M059J (cell line): ENCODE measurements at places on chromosomes 1 and 21.

DNA sequence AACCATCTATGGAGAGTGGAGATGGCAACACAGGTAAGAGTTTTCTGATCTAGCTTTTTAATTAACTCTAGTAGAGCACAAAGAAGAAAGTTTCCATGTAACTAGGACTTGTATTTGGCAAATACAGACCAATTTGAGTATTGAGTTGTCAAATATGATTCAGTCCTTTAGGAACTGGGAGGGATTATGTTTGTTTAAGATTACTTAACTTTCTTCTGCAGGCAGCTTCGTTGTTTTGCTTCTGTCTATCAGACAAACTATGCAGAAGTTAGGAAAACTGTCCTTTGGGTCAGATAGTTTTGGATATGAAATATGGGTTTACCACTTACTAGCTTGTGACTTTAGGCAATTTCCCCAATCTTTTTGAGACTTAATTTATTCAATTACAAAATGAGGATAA, 111.8 kb downstream of the POU2F1 start:
- DNase-seq = no peak

DNA sequence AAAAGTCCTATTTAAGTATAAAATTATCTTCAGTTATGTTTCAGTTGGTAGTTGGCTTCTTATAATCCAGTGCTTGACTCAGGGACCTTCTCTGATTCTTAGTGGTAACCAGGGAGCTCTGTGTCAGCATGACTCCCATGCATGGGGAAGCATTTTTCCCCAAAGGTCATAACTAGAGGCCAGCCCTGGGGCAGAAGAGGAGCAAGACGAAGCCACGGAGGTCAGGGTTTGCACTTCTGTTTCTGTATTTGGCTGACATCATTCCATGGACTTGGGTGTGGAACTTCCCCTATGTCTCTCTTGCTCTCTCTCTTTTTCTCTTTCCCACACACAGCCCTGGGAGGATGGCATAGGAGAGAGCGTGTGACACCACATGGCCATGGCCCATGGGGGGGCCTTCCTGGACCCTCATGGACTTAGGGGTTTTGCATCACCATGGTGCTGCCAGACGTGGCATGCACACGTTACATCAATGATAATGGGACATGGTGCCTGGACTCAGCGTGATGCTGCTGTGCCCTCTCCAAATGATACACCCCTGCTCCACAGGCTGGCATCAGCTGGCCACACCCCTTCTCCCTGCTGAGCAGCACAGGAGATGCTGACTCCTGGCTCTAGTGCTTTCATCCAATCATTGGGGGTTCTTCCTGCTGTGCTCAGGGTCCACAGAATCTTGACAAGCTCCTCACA, 260.5 kb downstream of the KCNJ6 start:
- DNase-seq = peak; percentile 56

- DNase-seq = peak; percentile 17
Measured at GRCh38 chr1:224292419-224292818, 37.6 kb downstream of the NVL start.

- no peak for DNase-seq
Measured at GRCh38 chr1:28239004-28239403, 3.1 kb downstream of the ATP5IF1 start.

GRCh38 chr1:204106825-204107224, 33.9 kb downstream of the SOX13 start:
- DNase-seq = no peak

DNA sequence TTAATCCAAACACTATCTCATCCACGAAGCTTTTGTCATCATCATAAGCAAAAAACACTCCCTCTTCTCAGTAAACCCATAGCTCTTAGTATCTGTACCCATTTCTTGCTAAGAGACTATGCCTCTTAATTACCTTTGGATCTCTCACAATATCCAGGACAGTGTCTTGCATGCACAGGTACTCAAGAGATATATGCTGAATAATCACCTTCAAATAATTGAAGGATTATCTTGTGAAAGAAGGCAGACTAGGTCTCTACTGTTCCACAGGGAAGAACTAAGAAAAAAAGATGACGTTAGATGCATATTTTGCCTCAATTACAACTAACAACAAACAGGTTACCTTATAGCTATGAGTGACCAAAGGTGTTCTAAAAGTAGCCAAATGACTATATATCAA, 11.5 kb downstream of the FOXJ3 start:
- no peak for DNase-seq

- no peak for DNase-seq
Measured at GRCh38 chr1:95230768-95231191, 3.2 kb upstream of the RWDD3 start.

DNA sequence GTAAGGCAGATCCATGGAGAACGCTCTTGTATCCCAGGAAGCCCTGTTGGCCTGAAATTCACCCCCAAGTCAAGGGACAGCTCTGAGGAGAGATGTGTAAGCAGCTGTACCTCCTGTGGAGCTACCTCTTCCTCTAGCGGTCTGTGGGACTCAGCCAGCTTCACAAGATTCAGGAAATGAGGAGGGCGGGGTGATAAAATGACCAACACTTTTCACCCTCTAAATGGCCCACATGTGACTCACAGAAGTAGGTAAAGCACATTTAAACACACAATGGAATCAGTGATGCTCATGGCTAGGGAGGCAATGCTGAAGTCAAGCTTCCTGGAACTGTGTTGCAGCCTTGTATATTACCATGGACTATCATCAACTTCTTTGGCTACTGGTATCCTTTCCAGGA, at the start of gene SH2D1B:
Gene SH2D1B, minus strand, starts transcription at position 135 of the 400 bp plus-strand sequence. Its CDS starts 120 bp downstream, at position 15.
- DNase-seq = peak; percentile 80

DNA sequence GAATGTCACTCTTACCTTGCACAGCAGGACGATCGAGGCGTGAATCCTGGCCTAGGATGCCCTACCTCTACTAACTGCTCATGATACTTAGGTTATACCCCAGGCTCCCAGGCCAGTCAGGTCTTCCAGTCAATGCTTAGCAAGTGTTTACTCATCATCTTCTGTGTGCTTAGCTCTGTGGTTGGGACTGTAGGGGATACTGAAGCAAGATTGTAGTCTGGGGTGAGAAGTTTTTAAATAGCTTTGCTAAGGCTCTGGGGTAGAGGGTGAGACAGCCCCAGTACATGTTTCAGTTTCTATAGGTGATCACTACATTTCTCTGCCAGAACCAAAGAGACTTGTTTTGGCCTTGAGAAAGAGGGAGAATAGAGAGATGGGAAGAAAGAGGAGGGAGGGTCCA, 250.8 kb upstream of the KIAA0040 start:
- DNase-seq = no peak

DNA sequence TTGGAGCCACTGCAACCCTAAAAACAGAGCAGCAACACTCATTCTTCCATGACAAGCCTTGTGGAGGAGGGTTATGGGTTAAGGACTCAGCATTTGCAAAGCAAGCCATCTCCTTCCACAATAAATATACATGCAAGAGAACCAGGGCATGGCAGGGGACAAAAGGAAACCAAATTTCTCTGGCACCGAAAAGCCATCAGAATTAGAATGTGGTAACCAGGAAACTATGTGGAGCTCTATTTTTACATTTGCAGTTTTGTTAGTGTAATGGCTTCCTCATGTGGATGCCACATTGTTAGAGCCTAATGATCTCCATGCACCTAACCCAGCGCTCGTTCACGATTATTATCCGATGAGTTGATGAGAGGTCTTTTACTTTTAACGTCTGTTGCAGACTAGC, 91.7 kb downstream of the NAV1 start:
- no peak for DNase-seq

DNA sequence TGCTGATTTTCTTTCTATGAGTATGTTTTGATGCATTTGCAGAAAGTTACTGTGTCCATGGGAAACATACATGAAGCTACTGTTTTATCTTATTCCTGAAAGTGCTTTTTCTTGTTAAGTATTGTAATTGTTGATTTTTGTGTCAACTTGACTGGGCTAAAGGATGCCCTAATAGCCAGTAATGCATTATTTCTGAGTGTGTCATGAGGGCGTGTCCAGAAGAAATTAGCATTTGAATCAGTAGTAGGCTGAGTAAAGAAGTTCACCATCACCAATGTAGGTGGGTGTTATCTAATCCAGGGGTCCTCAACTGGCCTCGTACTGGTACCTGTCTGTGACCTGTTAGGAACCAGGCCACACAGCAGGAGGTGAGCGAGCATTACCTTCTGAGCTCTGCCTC, 760.2 kb downstream of the PLA2G4A start:
- DNase-seq = no peak

DNA sequence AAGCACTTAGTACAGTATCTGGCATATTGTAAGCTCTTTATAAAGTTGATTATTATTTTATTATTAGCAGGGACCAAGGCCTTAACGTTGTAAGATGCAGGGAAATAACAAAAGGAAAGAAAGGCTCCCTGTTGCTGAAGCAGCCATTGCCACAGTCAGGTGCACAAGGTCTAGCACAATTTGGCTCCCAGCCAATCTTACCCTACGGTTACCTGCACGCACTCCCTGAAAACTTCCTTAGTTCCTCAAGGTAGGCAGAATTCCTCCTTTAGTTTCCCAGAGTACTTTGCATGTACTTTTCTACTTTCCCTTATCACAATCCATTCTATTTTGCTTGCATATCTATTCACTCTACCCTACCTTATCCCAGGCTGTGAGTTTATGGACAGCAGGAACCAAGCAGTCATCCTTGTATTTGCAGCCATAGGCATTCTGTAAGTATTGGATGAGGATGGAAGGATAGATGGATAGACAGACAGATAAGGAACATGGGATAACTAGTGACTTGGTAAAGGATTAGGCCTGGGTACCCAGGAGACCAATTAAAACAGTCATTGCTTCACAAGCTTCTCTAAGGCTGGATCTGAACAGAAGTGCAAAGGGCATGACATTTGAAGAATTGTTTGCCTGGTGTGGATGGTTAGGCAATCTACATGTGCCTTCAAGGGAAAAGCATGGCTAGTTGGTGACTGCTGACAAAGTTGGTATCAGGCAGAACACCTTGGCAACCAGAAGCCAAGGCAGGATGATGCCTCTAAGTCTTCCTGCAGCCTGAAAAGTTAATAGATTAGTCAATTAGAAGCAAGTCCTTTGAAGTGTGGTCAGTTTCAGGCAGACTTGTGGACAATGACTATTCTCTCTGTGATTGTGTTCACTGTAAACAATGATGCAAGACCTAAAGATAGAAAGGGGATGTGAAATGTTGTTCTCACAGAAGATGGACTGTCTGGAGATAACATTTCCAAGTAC, 20.8 kb upstream of the JAK1 start:
- peak; percentile 44 for DNase-seq

DNA sequence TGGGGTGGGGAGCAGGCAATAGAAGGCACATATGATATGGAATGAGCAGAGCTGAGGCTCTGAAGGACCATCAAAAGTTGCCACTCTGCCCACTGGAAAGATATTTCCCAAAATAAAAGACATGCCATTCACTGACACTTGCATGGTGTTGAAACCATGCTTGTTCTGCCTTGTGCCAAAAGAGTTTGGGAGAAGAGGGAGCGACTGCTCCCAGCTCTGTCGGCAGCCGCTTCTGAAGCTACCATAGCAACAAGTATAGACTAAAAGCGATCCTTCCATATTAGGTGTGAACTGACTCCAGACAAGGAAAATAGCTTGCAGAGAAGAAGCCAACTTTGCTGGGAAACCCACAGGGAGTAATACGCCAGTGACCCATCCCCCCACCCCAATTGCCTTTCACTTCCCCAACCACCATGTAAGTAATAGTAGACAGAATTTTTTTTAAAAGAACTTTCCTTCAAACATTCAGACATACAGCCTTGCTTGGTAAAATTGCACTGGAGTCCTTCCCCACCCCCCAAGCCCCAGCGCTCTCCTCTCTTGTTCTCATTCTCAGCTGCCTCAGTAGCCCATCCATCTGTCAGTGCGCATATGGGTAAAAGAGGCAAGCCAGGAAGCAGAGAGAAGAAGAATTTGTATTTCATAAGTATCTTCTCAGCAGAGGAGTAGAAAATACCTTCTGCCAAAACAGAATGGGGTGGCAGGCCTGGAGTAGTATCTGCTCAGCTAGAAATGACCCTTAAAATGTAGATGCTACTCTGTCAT, 263.7 kb downstream of the OMA1 start:
- no peak for DNase-seq

DNA sequence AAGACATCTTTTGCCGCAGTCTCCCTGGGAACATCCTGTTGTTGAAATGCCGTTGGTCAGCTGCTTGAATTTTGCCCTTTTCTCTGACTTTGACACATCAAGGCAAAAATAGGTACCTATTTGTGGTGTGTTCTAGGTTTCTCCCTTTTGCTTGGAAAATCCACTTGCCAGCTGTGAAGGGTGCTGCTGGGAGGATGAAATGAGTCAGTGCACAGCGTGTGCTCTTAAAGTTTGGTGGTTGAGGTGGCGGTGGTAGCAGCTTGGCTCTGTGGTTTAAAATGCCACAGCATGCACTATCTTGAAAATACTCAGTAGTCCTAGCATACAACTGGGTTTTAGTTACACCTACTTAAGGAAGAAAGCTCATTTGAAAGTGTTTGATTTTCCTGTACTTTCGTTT, 183.8 kb downstream of the DHRS3 start:
- peak; percentile 93 for DNase-seq

DNA sequence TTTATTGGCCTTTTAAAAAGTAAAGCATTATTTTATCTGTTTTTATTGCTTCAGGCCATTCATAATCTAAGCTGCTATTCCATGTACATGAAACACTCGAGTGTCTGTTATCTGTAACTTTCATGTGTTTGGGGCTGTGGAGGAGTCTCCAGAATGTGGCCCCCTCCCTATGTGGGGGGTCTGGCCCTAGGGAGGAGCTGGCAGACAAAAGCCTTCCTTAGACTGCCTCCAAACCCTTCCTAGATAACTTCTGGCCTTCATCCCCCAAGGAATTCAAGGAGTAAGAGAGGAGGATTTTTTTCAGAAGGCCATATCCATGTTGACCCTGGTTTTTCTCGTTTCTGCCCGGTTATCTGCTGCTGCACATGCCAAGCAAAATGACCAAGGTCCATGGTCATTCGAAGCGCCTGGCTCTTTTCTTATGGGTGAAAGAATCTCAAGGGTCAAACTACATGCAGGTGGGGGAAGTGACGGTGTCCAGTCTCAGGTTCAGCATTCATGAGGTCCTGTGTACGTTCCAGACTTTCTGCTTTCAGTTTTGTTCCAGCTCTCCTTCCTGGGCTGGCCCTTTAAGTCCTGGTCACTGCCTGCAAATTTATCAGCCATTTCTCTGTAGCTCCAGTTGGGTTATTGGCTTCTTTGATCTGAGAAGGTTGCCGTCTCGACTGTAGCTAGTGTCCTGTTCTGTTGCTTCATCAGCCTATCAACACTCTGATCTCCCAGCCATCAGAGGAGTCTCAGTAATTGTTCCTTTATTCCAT, 8.3 kb downstream of the TENT5C start:
- peak; percentile 18 for DNase-seq

DNA sequence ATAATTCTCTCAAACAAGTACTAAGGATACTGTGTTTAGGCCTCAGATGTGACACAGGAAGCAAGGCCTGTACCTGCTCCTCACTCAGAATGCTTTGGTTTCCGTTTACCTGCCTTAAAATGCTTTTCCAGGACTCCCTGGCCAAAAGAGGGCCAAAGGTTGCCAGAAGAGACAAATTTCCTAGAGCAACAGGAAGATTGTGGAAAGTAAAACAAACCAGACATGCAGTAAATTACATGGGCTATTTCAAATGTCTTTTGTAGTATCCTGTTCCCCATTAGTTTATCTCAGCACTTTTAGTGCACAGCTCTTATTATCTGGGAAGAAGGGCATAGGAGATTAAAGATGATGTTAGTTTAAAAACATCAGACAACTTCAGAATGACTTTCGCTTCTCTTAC, 280.0 kb downstream of the NFIA start:
- no peak for DNase-seq

- no peak for DNase-seq
Measured at GRCh38 chr1:83763361-83764095, 235.4 kb downstream of the TTLL7 start.

GRCh38 chr21:17854745-17855144, 35.6 kb upstream of the C21orf91 start:
- peak; percentile 17 for DNase-seq

- peak; percentile 61 for DNase-seq
Measured at GRCh38 chr1:22204989-22205913, 62.4 kb upstream of the WNT4 start.

GRCh38 chr21:37593740-37594471, 227.3 kb downstream of the DYRK1A start:
- DNase-seq = no peak
